ENCODE measurements at places on chromosomes 13 and 19.

- no peak for DNase-seq
Measured at GRCh38 chr19:16118489-16119033, 6.9 kb downstream of the RAB8A start.

GRCh38 chr13:48302871-48303358 lies 636 bp upstream of the RB1 start:
- no peak for DNase-seq

GRCh38 chr19:51980116-51980736 lies 6.4 kb downstream of the ZNF350 start:
- no peak for DNase-seq

GRCh38 chr19:17041976-17042375 lies 15.4 kb upstream of the CPAMD8 start:
- no peak for DNase-seq

- no peak for DNase-seq
Measured at GRCh38 chr13:29917650-29918049, 67.2 kb upstream of the UBL3 start.
